ENCODE measurements at places on chromosomes 5 and 9.

GRCh38 chr5:27011274-27011673, 27.1 kb downstream of the CDH9 start:
- DNase-seq: no peak

GRCh38 chr9:32573821-32574220, 862 bp upstream of the NDUFB6 start:
- no peak for DNase-seq

GRCh38 chr5:50962934-50963872, 296.8 kb downstream of the PARP8 start:
- DNase-seq: peak; percentile 85

- DNase-seq: no peak
Measured at GRCh38 chr9:94445863-94446262, 109.0 kb upstream of the PCAT7 start.

DNA sequence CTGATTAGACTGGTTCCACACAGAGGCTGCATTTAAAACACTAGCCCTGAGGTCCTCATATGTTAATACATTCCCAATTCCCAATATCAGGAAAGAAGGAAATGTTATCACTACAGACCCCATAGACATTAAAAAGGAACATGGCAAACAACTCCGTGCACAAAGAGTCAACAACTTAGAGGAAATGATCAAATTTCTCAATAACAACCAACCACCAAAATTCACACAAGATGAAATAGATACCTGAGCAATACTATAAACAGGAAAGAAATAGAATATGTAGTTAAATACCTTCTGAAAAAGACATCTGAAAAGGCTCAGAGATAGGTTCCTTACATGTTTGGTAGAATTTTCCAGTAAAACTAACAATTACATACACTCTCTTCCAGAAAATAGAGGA, 28.9 kb downstream of the SEMA4D start:
- DNase-seq: no peak

- DNase-seq: no peak
Measured at GRCh38 chr5:33901156-33901555, 9.4 kb upstream of the ADAMTS12 start.
